Muscle of leg (tissue), 16 donors: ENCODE measurements at places on chromosomes 2 and 18.

GRCh38 chr2:75622929-75623328, 23.7 kb upstream of the MRPL19 start:
- DNase-seq, result no peak

GRCh38 chr2:38185012-38185491, 109.1 kb upstream of the CYP1B1 start:
- no peak for DNase-seq

DNA sequence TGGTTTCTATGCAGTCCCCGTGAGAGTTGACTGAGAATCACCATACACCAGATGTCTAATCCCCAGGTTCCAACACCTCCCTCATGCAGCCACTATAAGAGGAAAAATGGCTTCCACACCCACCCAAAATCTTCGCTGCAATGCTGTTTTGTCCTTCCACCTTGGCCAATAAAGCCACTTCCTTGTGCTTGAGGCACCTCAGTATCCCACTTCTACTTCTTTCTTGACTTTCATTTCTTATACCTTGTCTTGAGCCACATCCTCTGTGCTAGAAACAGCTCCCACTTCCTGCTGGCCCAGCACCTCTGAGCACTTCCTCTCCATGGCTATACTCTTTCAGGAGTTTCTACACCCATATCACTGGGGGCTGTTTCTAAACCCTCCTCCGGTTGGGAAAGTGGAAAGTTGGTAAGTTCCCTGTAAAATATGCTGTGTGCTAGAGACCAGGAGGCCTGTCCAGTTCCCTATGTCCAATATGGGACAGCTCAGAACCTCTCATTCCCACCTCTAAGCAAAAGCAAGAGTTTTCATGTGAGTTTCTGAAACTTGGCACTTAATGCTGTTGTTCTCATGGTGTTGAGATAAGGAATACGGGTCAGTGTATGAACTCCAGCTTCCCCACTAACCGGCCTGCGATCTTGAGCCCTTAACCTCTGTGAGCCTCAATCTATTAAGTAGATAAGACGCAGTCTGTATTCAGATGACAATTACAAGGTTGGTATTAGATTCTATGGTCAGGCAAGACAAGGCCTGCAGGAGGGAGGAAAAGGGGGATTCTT, 209.1 kb upstream of the ID2 start:
- DNase-seq, result no peak

- DNase-seq, result no peak
Observed at GRCh38 chr2:85429924-85430289, 11.4 kb downstream of the SH2D6 start.

DNA sequence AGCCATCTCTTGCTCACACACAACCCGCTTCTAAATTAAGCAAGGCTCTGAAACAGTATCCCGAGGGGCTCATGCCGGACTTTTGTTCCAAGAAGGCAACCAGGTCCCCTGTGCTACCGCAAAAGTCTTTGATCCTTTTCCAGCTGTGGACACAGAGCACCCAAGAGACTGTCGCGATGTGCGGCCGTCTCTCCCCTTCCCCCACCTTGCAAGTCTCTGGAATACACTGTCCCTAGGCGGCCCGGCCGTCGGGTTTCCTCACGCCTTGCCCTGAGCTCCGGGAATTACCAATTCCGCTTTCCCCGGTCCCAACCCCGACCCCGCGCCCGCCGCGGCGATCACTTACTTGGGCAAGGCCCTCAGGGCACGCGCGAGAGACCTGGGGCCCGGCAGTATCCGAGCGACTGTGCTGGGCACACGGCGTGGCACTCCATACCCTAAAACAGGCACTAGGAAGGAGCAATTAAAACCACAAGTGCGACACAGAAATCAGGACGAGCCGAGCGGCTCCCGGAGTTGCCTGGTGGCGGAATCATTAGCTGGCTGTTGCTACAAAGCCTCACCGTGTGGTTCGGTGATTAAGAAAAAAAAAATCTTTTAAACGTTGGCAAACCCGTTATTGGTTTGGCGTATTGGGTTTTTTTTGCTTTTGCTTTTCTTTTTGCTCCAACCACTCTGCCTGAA, 2.2 kb upstream of the DLX1 start:
- peak; percentile 18 for DNase-seq

- DNase-seq, result no peak
Observed at GRCh38 chr18:55158570-55158969, 199.3 kb upstream of the CCDC68 start.

DNA sequence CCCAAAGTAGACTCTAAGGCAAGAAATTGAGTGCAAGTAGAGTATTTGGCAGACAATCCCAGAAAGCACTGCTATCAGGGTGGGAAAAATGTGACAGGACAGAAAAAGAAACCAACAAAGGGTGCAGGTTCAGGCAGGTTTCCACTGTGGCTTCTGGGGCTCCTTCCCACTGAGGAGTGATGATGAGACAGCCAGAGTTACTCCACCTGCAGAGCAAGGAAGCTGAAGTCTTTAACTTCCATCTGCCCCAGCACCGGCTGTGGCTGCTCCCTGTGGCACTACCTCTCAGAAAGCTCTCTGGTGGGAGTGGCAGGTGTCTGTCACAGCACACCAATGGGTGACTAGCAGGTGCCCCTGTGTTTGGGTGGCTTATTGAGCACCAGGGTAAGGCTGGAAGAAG, 37.6 kb upstream of the ACKR3 start:
- no peak for DNase-seq

- peak; percentile 74 for DNase-seq
Observed at GRCh38 chr2:10326707-10327594, 24.2 kb downstream of the HPCAL1 start.

DNA sequence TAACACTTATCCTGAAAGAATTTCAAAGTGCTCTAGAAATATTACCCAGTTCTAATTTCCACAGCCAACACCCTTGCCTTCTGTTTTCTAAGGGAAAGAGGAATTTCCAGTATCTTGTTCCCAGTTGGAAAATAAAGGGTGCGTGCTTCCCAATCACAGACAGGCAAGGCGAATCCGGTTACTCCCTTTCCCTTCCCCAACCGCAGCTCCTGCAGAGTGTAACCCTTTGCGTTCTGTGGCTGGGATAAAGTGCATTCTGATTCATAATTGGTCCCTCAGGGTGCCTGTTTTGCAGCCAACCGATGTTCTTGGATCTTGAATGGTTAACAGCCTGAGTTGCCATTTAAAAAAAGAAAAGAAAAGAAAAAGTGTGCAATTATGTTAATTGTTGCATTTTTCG, 40.6 kb upstream of the PGAP1 start:
- peak; percentile 77 for DNase-seq

GRCh38 chr2:186995092-186995491, 146.1 kb upstream of the ZSWIM2 start:
- peak; percentile 95 for DNase-seq

GRCh38 chr2:131724019-131724418, 196.3 kb downstream of the CCDC74A start:
- DNase-seq, result no peak

- DNase-seq, result peak; percentile 41
Observed at GRCh38 chr2:216789081-216789480, 70.8 kb downstream of the TNP1 start.

DNA sequence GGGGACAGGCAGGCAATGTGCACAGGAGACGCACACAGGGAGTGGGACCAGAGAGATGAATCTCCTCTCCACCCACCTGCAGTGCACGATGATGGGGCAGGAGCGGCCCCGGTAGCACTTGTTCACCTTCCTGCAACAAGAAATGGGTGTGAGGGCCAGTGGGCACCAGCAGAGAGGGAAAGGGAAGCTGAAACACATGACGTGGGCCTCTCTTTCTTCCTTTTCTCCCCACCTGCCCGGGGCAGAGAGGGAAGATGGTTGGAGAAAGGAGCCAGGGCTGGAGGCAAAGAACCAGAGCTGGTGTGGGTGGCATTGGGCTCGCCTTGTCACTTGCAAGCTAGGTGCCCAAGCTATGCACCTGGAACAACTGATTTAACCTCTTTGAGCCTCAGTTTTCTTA, 12.2 kb downstream of the DNAJB2 start:
- DNase-seq, result no peak

DNA sequence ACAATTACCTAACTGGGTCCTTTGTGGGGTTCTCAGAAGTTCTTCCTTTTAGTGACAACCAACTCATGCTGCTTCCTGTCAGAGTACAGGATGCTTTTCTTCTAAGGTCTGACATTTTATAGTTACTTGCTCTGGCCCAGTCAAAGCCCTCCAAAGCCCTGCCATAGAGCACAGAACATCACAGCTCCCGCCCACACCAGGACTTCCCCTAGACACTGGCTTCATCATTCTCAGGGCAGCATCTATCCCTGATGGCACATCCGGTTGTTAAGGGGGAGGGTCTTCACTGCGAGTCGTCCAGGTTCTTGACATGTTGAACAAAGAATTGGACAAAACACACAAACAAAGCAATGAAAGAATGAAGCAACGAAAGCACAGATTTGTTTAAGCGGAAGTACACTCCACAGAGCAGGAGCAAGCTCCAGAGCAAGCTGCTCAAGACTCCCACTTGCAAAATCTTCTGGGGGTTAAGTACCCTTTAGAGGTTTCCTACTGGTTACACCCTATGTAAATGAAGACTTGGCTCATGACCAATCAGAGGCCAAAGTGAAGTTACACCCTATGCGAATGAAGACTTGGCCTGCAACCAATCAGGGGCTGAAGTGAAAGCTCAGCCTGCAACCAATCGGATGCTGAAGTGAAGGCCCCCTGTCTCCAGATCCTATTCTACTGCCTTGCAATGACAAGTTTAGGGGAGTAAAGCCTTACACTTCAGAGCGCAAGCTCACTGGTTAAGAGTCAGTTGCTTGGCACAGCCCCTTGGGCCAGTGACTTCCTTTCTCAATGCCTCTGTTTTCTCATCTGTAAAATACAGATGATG, 79.0 kb downstream of the HDAC4 start:
- no peak for DNase-seq

GRCh38 chr2:179768765-179769164, 92.6 kb downstream of the ZNF385B start:
- DNase-seq, result peak; percentile 23

GRCh38 chr2:100038011-100038410, 104.4 kb downstream of the AFF3 start:
- no peak for DNase-seq

DNA sequence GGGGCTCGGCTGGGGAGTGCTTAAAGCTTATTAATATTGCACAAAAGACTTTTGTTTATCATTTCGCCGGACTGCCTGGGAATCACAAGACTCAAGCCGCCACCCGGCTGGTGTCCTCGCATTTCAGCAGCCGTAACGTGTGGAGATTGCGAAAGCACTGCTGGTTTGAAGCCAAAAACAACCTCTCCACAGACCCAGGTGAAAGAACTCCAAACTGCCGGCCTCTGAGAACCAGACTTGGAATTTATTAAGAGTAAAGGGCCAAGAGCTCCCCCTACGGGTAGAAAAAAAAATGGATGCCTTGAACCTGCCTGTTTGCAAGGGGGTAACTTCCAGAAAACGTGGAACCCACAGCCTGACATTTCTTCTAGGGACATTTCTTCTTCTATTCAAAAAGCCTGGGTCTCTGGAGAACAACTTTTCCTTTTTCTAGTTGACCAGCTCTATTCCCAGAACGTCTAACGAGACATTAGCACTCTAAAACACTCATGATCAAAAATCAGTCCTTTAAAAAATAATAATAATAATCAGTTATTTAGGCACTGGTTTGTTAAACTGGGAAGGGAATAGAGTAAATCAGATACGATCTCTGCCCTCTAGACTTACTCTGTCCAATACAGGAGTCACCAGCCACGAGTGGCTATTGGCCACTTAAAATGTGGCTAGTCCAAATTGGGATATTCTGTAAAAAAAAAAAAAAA, 216.3 kb downstream of the C1D start:
- DNase-seq, result peak; percentile 83

DNA sequence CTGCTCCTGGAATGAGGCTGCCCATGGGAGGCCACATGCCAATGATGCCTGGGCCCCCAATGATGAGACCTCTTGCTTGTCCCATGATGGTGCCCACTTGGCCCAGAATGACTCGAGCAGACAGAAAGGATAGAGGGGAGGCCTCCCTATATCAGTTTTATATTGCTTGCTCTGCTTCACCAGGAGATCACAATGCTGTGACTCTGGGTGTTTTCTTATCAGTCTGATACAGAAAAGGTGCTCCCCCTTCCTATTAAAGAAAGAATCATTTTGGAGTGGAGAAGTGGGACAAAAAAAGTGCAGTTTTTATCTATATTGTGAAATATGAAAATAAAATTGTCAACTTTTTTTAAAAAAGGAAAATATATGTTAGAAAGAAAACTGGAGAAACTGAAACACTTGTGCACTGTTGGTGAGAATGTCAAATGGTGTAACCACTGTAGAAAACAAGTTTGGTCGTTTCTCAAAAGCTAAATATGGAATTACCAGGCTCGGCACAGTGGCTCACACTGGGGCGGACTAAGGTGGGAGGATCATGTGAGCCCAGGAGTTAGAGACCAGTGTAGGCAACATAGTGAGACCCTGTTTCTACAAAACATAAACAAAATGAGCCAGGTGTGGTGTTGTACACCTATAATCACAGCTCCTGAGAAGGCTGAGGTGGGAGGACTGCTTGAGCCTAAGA, 21.8 kb downstream of the LPIN2 start:
- no peak for DNase-seq

- DNase-seq, result no peak
Observed at GRCh38 chr2:27306573-27307286, 1.5 kb downstream of the UCN start.

- DNase-seq, result peak; percentile 77
Observed at GRCh38 chr18:34322365-34323289, 97.9 kb upstream of the NOL4 start.

GRCh38 chr2:12605366-12605765, 111.4 kb upstream of the TRIB2 start:
- DNase-seq, result no peak

DNA sequence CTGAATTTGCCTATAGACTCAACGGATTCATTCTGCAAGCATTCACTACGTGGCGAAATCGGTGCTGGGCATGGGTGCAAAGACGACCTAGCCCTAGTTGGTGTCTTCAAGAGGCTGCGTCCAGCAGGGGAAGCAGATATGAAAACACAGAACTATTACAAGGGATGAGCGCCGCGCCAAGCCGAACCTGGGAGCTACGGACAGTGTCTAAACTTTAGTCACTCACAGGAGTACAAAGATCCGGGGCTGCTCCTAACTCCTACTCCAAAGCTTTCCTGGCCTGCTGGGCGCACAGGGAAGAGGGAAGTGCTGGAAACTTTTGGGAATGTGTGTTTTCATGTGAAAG, 732 bp upstream of the ANXA4 start:
- DNase-seq, result peak; percentile 83

DNA sequence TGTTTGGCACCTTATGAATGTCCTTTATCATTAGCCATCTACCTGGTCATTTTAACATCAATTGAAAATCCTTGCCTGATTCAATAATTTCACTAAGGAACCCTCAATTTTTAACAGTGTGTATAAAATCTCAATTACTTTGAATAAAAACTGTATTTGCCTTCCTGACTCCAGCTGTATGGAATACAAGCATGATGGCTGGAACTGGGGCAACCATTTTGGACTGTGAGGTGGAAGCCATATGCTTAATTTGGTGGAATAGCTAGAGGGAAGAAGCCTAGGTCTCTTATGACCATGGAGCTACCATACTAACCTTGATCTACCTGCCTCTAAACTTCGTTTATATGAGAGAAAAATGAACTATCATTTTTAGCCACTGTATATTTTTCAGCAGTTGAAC, 12.5 kb upstream of the RTN4 start:
- no peak for DNase-seq

DNA sequence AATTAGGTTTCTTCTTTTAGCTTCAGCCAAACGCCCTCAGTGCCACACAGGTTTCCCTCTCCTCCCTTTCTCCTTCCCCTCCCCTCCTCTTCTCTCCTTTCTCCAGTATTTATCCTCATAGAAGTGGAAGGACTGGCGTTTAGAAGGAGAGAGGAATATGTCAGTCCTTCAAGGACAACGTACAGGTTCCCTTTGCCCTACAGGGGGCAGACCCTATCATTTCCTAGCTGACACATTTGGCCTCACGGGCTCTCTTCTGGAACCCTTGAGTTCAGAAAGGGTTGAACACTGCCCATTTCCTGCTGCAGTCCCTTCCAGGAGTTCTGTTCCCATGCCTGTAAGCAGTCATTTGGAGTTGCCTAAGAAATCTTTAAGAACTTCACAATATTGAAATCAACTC, 46.1 kb downstream of the CDCA7 start:
- no peak for DNase-seq
